ENCODE measurements at places on chromosomes 7 and 10. TPM values are rescaled to one million over a fixed set of nuclear protein-coding genes. Genes with fewer than 3 reads are reported as not detected.
A peak's percentile ranks its signal among the peaks of the same experiment; 100 is the strongest.

CAMK2G gene
- total RNA-seq: 47.0 TPM

COMTD1 gene
- total RNA-seq: 15.9 TPM

OR2A1 gene
- total RNA-seq: 0.49 TPM

GDF2 gene
- total RNA-seq: not detected

- H3K27me3 ChIP-seq: no peaks in the 10 kb centered on the region
- no peaks in the 10 kb centered on the region for H3K36me3 ChIP-seq
- no peaks in the 10 kb centered on the region for H3K4me1 ChIP-seq
- H3K27ac ChIP-seq: no peak overlapping the region
- DNase-seq: no peak
These were observed 10.5 kb upstream of the COMMD3 start for GRCh38 chr10:22305721-22306120.

GRCh38 chr7:13989949-13990305 lies 461 bp upstream of the ETV1 start:
- H3K27ac ChIP-seq: peak overlapping the region; percentile 86
- H3K27me3 ChIP-seq: peaks cover 32% of the 10 kb centered on the region
- no peaks in the 10 kb centered on the region for H3K36me3 ChIP-seq

GRCh38 chr10:75034131-75034512 lies 77.3 kb upstream of the SAMD8 start:
- H3K36me3 ChIP-seq: peaks cover 23% of the 10 kb centered on the region
- no peak overlapping the region for H3K4me3 ChIP-seq
- DNase-seq: no peak
- H3K27ac ChIP-seq: no peak overlapping the region
